ENCODE measurements at places on chromosomes 13 and 19.

DNA sequence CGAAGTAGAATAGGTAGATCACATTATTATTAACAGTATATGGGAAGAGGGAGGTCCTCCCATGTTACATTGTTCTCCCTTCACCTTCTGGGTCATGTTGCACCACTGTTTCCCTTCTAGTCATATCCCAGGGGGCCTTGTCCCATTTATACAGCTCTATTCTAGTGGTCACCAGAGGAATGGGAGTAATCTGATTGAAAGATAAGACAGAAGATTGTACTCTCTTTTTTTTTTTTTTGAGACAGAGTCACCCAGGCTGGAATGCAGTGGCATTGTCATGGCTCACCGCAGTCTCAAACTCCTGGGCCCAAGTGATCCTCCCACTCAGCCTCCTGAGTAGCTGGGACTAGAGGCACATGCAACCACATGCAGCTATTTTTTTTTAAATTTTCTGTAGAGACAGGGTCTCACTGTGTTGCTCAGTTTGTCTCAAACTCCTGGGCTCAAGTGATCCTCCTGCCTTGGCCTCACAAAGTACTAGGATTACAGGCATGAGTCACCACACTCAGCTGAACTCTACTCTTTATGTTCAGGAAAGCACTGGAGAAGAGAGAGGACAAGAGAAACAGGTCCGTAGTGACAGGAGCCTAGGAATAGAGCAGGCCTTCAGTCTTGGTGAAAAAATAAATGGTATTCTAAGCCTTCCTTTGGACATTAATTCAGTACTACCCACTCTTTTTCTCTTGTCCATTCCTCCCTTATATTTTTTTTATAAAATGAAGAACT lies 4.3 kb upstream of the ZNF529 start:
- no peak for DNase-seq

DNA sequence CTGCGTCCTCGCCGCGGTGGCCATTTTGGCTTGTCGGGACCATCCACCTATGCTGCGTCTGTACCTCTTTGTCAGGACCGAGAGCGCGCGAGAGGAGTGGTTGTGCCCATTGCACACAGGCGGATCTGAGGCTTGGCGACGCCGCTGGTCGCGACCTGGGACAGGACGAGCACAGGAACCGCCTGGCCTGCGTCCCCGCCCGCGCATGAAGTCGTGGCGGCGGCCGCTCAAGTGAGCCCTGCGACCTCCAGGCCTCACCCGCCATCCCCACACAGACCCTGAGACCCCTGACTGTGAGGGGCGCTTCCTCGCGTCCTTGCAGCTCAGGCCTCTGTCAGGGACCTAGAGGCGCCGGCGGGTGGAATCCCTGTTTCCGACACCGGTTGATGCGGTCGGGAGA lies 16.8 kb downstream of the ZNF586 start:
- no peak for DNase-seq

- DNase-seq, result no peak
These were observed 33.9 kb upstream of the CSNK1A1L start for GRCh38 chr13:37139356-37139755.

- no peak for DNase-seq
These were observed at the start of gene SMIM44 for GRCh38 chr19:3483226-3483628. Gene SMIM44 (minus strand): TSS chr19:3483441. CDS start chr19:3483403, 38 bp downstream.

GRCh38 chr19:5091684-5092480 lies 123.0 kb downstream of the KDM4B start:
- no peak for DNase-seq

- no peak for DNase-seq
These were observed 129.8 kb downstream of the URI1 start for GRCh38 chr19:30071871-30072270.

GRCh38 chr13:76799696-76800095 lies 86.5 kb downstream of the KCTD12 start:
- no peak for DNase-seq

- no peak for DNase-seq
These were observed 546.1 kb downstream of the SUCLA2 start for GRCh38 chr13:47454986-47455385.

DNA sequence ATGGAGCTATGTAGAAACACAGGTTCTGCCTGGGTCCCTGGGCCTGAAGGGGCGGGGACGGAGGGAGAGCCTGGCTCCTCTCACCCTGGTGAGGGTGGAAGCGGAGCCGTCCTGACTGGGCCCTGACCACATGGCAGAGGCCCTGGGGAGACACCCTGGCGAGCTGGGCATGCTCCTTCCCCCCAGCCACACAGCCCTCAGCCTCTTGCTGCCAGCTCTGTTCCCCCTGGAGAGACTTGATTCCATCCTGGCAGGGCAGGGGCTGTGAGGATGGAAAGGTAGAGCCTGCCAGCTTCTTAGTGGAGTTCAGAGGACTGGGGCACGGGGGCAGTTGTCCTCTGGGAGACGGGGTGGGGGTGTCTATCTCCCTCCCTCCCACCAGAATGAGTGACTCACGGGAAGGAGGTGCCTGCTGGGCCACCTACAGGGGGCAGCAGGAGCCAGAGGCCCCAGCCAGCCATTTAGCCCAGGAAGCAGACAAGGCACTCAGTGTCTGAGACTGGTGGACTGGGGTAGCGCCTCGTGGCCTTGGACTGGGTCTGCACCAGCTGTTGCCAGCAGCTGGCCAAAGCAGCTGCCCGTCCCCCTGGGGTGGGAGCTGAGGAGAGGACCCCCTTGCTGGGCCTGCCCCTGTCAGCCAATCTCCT lies 22.8 kb upstream of the RNF17 start:
- no peak for DNase-seq

DNA sequence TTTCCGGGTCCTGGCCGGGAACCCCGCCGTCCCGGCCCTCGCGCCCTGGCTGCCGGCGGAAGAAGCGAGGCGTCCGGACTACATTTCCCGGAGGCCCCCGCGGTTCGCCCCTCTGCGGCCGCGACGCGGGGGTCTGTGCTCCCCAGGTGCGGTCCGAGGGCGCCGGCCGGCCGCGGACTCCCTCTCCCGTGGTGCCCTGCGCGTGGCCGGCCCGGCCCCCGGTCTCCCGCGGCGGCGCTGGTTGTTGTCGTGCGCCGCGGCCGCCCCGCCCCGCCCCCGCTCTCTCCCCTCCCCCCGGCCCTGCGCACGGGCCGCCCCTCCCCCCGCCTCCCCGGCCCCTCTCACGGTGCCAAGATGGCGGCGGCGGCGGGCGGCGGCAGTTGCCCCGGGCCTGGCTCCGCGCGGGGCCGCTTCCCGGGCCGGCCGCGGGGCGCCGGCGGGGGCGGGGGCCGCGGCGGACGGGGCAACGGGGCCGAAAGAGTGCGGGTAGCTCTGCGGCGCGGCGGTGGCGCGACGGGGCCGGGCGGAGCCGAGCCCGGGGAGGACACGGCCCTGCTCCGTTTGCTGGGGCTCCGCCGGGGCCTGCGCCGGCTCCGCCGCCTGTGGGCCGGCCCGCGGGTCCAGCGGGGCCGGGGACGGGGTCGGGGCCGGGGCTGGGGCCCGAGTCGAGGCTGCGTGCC lies at the start of gene KMT2B:
Gene KMT2B, plus strand, starts transcription at position 339 of the 680 bp plus-strand sequence. Its CDS starts 16 bp downstream, at position 355.
- no peak for DNase-seq

DNA sequence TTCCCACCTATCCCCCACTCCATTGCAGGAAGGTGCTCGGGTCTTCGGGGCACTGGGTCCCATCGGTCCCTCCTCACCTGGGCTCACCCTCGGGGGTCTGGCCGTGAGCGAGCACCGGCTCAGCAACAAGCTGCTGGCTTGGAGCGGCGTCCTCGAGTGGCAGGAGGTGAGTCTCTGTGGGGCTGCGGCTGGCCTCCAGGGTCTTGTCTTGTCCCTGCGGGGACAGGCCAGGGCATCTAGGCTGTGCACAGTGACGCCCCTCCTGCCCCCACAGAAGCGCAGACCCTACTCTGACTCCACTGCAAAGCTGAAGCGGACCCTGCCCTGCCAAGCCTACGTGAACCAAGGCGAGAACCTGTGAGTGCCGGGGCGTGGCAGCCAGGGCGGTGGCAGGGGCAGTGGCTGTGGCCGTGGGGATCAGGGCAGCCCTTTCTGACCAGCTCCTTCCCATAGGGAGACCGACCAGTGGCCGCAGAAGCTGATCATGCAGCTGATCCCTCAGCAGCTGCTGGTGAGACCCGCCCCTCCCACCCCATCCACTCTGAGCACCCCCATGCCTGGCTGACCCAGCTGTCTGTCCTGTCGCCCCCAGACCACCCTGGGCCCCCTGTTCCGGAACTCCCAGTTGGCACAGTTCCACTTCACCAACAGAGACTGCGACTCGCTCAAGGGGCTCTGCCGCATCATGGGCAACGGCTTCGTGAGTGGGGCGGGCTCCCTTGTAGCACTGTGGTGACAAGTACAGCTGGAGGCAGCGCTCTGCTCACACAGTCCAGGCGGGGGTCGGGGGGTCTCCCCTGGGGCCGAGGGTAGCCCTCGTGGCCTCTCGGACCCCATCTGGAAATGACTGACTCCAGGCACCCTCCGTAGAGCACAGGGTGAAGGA lies 3.7 kb downstream of the PTOV1 start:
- DNase-seq, result no peak

GRCh38 chr13:109836629-109837607 lies 50.5 kb upstream of the IRS2 start:
- DNase-seq, result no peak

GRCh38 chr19:35008891-35009341 lies 8.8 kb downstream of the GRAMD1A start:
- no peak for DNase-seq

DNA sequence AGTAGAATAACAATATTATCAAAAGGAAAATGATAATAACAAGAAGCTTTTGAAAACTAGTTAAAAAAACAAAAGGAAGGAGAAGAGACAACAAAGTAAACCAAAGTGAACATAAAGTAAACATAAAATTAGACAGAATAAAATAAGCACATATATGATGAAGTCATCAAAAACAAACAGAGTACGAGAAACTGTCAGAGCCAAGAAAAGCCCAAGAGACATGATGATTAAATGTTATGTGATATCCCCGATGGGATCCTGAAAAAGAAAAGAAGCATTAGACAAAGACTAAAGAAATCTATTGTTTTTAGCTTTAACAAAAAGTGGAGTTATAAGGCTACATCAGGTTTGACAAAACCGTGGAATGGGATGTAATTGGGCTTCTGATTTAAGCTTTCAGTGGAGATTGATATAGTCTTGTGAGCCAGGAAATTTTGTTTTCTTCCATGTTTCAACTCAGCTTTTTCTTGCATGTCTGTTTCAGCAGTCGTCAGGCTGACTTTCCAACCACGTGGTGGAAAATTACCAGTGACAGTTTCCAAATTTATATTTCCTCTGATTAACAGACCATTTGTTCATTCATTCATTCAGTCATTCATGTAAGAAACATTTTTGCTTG lies 64.9 kb downstream of the KL start:
- no peak for DNase-seq

- no peak for DNase-seq
These were observed 585.7 kb upstream of the GPC6 start for GRCh38 chr13:92640936-92641335.

DNA sequence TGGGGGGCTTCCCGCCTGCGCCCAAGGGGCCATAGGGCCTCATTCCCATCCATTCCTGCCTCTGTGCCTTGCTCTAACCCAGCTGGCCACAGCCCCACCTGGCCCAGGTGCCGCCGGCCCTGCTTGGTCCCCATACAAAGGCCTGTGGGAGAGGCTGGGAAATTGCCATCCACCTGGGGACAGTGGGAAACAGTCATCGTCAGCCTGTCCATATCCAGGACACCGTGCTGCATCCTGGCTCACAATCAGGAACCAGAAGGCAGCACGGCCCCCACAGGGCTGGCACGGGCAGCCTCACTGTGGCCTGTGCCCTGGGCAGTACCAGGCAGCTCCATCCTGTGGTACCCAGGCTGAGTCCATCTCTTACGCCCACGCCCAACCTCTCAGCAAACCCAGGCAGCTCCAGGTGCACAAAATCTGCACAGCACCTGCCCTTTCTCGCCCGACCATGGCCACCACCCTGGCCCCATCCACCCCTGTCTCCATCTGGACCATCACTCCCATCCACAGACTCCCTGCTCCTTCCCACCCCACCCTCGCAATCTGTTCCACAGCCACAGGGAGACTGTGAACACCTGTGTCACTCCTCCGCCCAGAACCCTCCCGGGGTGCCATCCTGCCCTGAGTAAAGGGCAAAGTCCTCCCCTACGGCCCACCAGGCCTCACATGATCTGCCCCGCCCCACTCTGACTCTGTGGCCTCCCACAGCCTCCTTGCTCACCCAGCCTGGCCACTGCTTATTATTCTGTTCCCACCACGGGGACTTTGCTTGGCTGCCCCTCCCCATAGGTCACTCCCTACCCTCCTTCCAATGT lies 21.1 kb upstream of the FBXO27 start:
- DNase-seq, result no peak

GRCh38 chr19:38736413-38737280 lies 7.6 kb downstream of the CAPN12 start:
- no peak for DNase-seq

DNA sequence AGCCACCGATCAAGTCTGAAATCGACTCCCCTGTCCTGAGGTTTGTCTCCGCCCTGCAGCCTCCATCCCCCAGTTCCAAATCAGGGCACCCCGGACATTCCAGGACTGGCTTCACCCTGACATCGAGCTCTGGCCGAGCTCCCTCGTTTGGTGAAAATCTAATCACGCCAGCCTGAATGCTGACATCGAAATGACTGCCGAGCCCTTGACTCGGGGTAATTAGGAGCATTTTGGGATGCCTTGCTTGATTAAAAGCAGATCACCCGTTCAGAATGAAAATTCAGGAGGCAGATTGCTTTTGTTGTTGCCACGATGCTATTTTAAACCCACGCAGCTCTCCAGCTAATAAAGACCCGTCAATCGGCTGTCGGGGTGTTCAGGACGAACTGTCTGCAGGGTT lies 34.3 kb downstream of the ZNRF4 start:
- no peak for DNase-seq

DNA sequence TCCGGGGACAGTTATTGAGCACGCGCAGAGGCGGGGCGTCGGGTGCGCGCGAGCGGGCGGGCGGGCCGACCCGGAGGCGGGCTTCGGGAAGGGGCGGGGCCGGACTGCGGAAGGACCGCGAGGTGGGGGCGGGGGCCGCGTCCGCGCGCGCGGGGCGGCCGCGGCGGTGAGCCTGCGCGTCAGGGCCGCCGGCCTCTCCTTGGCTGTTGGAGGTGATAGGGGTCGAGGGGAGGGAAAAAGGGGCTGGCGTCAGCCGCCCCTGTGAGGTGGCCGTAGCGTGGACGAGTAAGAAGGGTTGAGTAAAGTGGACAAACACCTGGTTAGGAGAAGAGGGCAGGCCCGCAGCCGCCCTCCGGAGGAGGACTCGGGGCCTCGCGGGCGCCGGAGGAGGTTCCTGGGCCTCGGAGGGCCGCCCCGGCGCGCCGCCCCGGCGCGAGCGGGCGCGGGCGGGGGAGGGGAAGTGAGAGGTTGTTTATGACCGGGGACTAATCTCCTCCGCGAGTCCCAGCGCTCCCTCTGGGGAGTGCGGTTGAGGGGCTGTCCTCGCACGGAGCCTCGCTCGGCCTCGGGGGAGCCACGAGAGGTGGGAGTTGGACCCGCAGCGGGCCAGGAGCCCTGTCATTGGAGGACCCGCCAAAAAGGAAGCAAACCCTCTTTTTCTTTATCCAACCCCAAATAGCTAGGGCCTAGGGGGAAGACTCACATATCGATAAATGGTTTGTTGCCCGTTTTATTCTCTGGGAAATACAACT lies 547 bp upstream of the INTS6 start:
- peak; percentile 59 for DNase-seq

- DNase-seq, result no peak
These were observed 44.0 kb downstream of the C13orf46 start for GRCh38 chr13:113929628-113930615.

DNA sequence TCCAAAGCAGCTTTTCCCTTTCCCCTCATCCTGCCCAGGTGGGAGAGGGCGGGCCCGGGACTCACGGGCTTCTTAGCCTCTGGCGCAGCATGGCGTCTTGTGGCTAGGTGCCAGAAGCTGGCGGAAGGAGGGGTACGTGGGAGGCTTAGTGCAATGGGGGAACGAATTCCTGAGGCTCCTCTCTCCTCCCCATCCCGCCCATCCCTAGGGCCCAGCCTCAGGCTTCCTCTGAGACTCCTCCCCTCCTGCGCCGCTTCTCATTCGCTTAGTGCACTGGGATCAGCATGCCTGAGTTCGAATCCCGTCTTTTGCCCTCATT lies 297.8 kb downstream of the ZNF536 start:
- no peak for DNase-seq
